ENCODE measurements at places on chromosomes 3 and 15.

- DNase-seq, result no peak
Measured at GRCh38 chr3:27666272-27666671, 55.9 kb downstream of the EOMES start.

GRCh38 chr3:128311441-128311844, 155.2 kb downstream of the DNAJB8 start:
- no peak for DNase-seq

- DNase-seq, result no peak
Measured at GRCh38 chr3:68817243-68817642, 115.1 kb downstream of the TAFA4 start.

GRCh38 chr3:15815696-15816095, 17.9 kb upstream of the ANKRD28 start:
- DNase-seq, result no peak

GRCh38 chr3:161026612-161027510, 78.3 kb downstream of the B3GALNT1 start:
- DNase-seq, result no peak

DNA sequence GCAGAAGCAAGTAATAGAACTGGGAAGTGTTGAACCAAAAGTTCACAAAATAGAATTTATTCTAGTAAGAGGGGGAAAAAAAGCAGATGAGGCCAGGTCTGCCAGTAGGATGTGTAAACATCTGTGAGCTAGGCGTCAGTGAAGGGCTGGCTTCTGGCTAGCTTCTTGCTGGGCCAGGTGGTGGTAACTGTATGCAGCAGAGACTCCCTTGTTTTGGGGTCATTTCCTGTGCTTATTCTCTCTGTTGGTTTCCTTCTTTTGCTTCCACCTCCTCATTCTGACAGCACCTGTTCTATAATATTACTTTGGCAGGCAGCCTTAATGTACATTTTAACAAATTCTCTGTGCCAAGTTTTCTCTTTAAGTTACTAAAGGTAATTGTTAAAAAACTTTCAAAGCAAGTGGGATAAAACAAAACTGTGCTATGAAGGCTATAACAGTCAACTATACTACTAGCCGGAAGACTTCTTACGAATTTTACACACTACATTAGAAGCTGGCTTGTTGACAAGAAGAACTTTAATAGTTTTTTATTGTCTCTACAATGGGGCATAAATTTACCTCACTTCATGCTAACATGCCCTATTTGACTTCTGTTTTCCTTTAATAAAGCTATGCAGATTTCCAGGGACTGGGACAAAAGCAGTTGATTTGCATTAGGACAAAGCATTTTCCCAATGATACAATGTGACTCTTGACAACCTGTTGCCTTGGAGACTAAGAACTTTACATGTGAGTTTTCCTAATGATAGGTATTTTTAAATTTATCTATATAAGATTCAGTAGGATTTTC, 318.8 kb upstream of the NAALADL2 start:
- no peak for DNase-seq

DNA sequence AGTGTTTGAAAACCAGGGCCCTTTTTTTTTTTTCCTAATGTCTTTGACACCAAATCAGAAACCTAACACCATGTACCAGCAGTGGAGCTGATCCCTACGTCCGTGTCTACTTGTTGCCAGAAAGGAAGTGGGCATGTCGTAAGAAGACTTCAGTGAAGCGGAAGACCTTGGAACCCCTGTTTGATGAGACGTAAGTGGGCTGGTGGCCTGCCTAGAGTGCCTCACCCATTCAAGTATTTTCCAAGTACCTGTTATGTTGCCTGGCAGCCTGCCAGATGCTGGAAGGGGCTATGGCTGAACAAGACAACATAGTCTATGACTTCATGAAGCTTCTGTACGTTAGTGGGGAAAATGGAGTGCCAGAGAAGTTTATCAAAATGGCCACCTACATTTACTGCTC, 39.7 kb downstream of the ESYT3 start:
- DNase-seq, result no peak

DNA sequence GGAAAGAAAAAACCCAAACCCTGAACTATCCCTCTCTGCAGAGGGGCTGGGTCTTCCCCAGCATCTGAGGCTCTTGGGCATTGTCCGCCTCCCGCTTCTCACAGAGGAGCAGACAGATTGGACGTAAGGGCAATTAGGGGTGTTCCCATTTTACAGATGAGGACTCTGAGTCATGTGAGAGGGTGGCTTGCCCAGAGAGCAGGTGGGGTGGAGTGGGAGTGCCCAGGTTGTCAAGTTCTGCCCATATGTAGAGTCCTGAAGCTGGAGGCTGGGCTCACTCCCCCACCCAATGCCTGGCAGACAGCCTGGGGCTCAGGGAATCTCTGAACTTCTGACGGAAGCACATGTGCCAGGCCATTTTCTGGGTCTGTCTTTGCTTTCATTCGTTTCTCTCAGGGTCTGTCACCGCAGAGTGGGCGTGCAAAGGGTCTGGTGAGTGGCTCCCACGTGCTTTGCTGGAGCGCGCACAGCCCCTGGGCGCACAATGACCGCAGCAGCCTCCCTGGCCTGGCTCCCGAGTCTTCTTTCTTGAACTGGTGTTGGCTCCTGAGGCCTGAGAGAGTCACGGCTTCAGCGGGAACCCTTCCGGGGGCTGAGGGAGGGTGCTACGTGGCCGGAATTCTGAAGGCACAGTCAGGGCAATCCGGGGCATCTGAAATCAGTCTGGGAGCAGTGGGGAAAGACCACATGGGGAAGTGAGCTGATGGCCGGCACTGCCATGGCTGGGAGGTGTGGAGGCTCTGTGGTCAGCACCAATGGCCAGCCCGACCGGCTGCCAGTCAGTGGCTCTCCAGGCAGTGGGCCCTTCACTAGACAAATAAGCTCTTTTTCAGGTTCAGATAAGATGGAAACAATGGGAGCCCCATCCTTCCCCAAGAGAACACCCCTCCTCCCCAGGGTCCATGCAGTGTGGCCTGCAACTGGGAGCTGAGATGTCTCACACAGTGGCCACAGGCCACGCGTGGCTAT, 1.1 kb upstream of the TRPM1 start:
- DNase-seq, result no peak

GRCh38 chr15:35102186-35102585, 17.1 kb upstream of the NANOGP8 start:
- no peak for DNase-seq

DNA sequence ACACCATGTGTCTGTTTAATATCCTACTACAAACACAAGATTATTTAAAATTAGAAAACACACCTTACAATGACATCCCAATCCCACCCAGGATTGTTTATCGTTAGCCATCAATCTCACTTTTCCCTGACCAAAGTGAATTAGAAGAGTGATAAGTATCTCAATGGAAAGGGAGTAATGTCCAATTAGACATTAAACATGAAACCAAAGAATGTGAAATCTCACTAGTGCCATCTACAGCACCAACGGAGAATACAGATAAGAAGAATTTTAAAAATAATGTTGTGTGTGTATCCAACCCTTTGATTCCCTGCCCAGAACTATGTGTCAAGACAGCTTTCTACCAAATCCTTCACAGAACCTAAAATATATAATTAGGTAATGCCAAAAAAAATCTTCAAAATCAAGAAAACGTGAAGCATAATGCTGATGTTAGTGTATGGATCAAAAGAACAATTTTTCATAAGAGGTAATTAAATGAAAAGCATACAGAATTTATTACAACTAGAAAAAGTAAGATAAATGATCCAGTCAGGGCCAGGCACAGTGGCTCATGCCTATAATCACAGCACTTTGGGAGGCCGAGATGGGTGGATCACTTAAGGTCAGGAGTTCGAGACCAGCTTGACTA, 64.2 kb downstream of the SCAPER start:
- DNase-seq, result no peak

GRCh38 chr3:117706756-117707155, 997.2 kb downstream of the TUSC7 start:
- DNase-seq, result no peak

- no peak for DNase-seq
Measured at GRCh38 chr3:136819731-136820679, 1.1 kb downstream of the SLC35G2 start.

DNA sequence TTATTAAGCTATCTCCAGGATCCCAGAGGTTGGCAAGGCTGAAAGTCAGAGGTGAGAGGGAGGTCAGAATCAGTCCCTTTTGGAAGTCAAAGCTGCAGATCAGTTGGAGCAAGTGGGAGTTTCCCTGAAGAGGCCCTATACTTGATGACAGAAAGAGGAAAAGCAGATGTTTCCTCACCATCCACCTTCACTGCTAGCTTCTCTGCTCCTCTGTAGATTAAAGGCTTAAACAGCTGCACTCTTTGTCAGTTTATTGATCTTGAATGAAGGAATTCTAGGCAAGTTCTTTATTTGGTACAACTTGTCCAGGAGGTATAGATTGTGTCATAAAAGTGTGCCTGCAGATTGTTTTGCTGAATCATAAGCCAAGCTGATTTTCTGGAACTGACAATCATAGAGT, 408.2 kb upstream of the TGFBR2 start:
- no peak for DNase-seq

GRCh38 chr15:90001683-90002427, 731 bp downstream of the ZNF710 start:
- DNase-seq, result no peak

GRCh38 chr3:58880182-58880581, 169.6 kb downstream of the CFAP20DC start:
- DNase-seq, result no peak

DNA sequence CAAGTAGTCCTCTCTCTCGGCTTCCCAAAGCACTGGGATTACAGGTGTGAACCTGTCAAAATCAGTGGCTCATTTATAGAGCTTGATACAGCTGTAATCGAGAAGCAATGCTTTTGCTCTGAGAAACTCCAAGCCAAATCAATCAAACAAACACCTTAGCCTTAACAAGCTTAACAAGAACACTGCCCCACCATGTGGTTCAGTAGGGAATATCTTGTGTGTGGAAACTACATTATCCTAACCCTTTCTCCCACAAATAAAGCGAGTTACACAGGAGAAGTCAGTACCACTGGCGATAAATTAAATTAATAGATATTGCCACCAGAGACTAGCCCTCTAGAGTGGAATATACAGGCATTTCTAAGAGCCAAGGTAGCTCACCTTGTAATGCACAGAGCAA, 13.9 kb downstream of the CDAN1 start:
- no peak for DNase-seq

DNA sequence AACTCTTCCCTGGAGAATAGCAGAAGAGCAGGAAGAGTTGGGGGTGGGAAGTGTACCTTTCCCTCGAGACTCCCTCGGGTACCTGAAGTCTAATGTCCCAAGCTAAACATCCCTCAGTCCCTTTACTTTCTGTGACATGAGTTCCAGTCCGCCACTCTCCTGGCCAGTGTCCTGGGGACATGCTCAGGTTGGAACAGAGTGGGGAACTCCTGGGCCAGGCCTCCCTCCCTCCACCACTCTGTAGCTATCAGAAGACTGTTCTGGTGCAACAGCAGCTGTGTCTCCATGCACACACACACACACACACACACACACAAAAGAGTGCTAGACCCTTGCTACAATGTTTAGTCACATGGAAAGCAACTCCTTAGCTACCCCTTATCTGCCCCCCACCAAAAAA, 155.0 kb upstream of the HES1 start:
- DNase-seq, result no peak

DNA sequence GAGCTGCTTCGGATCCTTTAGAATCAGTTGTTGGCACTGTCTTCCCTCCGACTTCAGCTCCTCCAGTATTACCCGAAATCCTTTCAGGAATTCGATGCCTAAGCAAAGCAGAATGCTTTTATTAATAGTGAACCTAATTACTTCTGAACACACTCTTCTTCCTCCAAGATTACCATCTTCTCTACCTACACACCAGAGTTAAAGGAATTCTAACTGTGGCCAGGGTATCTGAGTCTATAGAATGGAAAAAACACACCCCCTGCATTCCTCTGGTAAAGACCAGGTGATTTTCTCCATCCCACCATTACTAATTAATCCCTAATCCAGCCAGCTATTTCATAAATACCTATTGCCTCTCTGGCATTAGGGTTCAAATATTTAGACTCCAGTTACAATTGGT, 49.8 kb downstream of the SPATA12 start:
- DNase-seq, result no peak

GRCh38 chr3:45126730-45127129, 19.4 kb downstream of the CDCP1 start:
- no peak for DNase-seq

DNA sequence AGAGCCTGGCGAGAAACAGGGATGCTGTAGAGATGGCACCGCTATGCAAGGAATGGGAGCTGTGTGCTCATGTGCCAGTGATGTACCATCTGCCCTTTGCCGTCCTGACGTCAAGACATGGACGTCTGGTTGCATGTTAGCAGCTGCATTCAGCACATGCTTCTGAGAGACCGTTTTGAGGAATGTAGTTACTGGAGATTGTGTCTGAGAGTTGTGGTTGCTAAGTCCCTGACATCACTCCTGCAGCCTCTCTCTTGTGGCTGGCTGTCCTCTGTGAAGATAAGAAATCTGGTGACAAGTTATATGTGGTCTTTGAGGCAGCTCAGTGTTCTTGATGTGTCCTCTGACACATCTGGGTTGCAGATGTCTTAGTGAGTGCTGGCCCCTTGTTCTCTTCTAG, 165.1 kb downstream of the APBA2 start:
- DNase-seq, result no peak

GRCh38 chr3:70010346-70010745, 10.8 kb downstream of the SAMMSON start:
- DNase-seq, result no peak

DNA sequence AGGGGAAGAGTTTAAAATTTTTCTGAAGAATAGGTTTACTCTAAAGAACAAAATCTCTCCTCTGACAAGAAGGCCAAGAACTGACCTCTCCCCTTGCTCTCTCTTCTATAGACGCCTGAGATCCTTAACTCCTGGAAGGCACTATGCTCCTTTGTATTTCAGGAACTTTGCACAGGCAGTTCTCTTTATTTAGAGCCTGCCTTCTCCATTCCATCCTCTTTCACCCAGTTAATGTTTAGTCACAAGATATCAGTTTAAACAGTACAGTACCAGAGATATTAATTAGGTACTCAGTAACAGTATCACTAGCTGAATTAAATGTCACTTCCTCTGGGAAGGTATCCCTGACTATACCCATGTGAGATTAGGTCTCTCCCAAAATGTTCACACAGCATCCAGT, 33.5 kb downstream of the HERC1 start:
- DNase-seq, result no peak

GRCh38 chr3:69120879-69121464, 1.4 kb downstream of the LMOD3 start:
- DNase-seq, result no peak

DNA sequence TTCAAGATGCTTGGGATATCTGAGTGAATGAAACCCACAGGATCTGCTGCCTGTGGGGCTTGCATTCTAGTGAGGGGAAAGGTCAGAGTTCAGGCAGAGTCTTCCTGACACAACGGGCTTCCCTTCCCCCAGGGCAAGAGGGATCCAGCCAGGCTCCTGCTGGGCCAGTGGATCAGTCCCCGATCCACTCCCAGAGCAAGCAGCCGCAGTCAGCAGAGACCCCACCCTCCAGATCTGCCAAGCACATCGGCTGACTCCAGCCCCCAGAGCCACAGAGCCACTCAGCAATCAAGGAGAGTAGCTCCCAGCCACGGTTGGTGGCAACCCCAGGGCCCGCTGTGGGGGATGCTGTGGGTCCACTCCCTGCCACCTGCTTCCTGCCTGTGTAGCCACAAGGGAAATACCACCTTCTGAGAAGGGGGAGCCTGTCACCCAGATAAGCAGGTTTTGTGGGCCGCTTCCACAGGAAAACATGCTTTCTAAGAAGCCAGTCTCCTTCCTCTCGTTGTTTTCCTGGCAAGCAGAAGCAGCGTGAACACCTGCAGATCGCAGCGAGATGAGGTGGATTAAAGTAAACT, 44.9 kb downstream of the CPN2 start:
- DNase-seq, result no peak

GRCh38 chr3:111610189-111610588, 15.0 kb upstream of the ZBED2 start:
- no peak for DNase-seq
